ENCODE measurements at places on chromosomes 5 and 9.

DNA sequence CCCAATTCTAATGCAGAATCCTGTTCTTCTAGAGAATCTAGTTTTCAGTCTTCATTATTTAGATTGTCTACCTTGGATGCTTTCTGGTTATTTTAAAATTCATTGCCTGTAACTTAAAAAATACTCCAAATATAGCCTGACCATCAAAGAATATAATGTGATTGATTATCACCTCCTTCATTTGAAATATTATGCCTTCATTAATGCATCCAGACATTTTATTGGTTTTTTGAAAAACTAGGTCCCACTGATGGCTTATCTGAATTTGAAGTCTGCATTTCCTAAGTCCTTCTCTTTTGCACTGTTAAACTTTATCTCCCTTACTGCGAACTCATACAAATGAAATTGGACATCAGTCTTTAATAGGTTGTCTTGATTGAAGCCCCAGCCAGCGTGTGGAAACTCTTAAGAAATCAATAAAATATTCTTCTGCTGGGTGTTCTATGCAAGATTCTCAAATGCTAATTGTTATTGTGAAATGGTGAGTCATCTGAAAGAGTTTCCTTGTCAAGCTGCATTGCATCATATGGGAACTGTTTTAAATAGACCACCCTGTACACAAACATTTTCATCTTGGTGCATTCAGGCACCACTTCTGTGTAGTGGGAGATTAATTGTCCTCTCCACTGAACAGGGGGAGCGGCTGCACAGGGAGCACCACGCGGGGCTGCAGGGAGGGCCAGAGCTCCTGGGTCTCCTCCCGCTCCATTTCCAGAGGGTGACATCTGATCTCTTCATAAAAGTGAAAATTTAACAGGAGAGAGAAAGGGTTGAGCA lies 92.3 kb upstream of the FANCC start:
- no peak for DNase-seq

- no peak for DNase-seq
These were observed 5.2 kb downstream of the DOCK8 start for GRCh38 chr9:219670-220365.

DNA sequence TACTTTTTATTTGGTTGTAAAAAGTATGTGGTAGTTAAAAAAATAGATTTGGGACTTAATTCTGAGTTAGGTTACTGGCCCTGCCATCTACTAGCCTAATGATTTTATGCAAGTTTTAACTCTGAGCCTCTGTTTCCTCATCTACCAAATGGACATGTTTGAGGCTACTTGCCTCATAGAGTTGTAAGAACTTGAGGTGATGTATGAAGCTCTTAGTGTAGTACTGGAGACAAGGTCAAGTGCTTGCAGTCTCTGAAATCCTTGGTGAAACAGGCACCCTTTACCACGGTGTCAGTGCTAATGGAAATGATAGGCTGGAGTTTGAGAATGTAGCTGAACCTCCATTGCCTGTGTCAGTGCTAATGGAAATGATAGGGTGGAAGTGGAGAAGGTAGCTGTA lies 15.3 kb downstream of the GPR107 start:
- no peak for DNase-seq

DNA sequence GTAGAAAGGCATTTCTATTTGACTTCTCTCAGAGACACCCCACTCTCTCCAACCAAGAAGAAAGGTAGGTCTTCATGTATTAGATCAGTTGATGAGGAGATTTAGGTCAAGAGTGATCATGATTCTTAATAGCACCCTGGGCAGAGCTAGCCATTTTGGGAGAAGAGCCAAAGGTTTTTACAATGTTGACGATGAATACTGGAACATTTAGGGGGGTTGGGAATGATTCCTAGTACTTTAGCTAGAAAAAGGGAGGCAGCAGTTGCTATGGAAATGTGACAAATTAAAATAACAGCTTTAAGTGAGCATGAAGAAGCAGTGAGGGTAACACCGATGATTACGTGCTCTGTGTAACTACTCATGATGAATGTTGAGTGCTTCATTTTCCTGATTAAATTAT lies 9.5 kb upstream of the RPS23 start:
- DNase-seq, result no peak

GRCh38 chr5:148807851-148808250 lies 18.6 kb upstream of the ADRB2 start:
- no peak for DNase-seq

DNA sequence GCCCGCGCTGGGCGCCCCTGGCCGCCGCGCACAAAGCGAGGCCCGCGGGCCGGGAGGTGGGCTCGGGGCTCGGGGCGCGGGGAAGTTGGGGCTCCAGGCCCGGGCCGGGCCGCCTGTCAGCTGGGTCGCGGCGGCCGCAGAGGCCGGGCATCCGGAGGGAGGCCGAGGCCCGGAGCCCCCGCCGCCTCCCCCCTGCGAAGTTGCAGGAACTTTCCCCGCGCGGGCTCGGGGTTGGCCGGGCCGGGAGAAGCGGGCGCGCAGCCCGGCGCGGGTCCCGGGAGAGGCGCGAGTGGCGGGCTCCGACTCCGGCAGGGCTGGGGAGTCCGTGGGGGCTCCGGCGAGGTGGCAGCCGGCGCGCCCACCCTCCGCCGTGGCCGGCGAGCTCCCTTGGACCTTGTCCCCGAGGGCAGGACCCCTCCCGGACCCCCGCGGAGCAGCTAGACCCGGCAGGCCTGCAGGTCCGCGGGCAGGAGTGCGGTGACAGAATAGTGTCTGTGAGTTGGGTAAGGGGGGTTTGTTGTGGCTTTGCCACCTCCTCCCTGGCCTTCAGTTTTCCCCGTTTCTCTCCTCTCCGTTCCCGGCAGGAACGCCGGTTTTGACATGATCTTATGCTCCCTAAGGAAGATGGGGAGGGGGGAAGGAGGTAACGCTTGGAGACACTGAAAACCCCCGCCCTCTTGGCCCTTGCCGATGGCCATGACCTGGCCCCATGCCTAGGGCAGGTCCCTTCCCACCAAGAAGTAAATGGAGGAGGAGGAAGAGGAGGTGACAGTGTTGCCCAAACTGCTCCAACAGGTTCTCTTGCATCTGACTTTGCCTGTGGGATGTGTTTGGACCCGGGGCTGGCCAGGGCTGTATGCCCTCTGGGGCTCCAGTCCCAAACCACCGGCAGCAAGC lies 942 bp downstream of the PHF2 start:
- no peak for DNase-seq

DNA sequence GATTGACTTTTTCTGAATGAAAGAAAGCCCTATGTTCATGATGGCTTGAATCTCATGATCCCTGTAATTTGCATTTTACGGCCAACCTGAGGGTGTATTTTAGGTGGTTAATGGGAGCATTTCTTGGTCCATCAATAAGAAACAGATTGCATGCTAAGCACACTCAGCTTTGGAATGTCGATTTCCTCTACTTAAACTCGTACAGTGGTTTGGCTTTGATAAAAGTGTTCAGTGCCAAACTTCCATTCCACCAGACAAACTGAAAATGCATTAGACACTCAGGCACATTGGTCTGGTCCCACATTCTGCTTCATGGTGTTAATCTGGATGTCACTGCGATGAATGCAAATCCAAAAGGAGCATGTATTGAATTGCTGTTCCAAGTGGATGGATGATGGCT lies 77.0 kb downstream of the VCAN start:
- no peak for DNase-seq
